Retina (tissue), 1 donor: ENCODE measurements at places on chromosomes 6 and 20.

GRCh38 chr20:3041854-3042409 is 1.5 kb upstream of the GNRH2 start:
- DNase-seq = no peak

DNA sequence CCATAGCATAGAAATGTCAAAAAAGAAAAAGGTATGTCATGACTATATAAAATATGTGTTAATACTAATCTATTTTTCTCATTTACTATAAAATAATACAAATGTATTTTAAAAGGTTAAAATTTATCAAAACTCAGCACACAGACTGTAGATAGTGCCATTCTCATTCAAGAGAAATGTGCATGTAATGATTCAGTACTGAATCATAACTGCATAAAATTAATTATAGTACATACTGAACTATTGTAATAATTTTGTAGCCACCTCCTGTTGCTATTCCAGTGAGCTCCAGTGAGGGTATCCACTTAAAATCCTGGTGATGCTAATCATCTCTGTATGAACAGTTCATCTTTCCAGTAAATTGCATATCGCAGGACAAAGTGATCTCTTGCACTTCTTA is 82.8 kb downstream of the HMGCLL1 start:
- DNase-seq = no peak

GRCh38 chr20:38714308-38714707 is 10.0 kb upstream of the SLC32A1 start:
- DNase-seq = no peak

DNA sequence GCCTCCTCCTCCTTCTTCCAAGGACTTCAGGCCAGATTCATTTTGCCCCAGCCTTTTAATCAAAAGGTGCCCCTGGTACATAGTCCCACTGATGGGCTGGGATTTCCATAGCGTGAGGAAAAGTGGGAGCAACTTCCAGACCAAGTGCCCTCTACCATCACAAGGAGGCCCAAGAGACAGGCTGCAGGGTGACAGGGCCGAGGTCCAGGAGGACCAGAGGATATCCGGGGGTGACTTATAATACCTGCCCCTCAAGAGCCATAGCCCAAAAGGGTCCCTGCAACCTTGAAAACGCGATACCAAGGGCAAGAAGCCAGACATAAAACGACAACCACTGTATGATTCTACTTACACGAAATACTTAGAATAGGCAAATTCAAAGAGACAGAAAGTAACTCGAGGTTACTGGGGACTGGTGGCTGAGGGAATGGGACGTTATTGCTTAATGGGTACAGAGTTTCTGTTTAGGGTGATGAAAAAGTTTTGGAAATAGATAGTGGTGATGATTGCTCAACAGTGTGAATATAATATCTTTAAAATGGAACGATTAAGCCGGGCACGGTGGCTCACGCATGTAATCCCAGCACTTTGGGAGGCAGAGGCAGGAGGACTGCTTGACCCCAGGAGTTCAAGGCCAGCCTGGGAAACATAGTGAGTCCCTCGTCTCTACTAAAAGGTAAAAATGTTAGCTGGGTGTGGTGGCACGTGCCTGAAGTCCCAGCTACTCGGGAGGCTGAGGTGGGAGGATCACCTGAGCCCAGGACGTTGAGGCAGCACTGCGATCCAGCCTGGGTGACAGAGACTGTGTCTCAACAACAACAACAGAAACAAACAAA is 71.9 kb downstream of the NOL4L start:
- no peak for DNase-seq
